Renal cortical epithelial cell (primary cell): ENCODE measurements at places on chromosomes 2 and 18. TPM values are rescaled to one million over a fixed set of nuclear protein-coding genes. Genes with fewer than 3 reads are reported as not detected.
A peak's percentile ranks its signal among the peaks of the same experiment; 100 is the strongest.

GRCh38 chr2:143819190-143819735 lies 690.0 kb downstream of the ARHGAP15 start:
- no peak for DNase-seq

GRCh38 chr2:182870227-182870626 lies 3.8 kb upstream of the FRZB start:
- DNase-seq: no peak

The CGREF1 gene
- total RNA-seq: 0.20 and 1.6 TPM in 2 replicates

- peak; percentile 44 for DNase-seq
These were observed 117.0 kb downstream of the LAMA1 start for GRCh38 chr18:7000484-7001096.

DNA sequence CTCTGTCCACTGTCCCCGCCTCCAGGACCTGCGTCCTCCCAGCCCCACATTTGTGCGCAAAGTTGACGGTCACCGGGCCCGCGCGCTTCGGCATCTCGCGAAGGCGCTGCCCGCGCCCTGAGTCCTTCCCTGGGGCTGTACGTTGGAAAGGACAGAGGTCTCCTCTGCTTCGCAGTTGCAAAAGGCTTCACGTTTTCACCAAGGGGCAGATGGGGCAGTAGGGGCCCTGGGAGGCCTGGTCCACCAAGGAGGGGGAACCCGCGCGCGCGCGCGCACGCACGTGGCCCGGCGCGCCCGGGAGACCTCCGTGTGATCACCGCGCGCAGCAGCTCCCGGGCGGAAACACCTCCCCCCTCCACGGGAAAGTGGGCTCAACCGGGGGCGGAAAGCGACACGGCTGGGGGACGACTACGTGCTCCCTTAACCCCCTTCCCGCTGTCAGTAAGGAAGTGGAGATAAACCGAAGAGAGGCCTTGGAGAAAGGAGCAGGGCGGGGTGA lies 21.9 kb downstream of the TEX44 start:
- no peak for DNase-seq
